ENCODE measurements at places on chromosomes 2 and 18.
A peak's percentile ranks its signal among the peaks of the same experiment; 100 is the strongest.

DNA sequence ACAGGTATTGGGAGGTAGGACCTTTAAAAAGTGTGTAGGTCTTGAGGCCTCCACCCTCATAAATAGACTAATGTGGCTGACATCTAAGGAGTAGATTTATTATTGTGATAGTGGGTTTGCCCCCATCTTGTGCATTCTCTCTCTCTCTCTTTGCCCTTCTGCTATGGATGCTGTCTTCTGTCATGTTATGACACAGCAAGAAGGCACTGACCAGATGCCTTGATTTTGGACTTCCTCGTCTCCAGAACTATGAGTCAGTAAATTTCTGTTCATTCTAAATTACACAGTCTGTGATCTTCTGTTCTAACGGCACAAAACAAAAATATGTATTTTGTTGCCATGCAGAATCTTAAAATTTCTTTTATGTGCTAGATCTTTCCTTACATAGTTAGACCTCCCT, 66.9 kb downstream of the ATAD2B start:
- no peak for DNase-seq

GRCh38 chr2:201441409-201441808, 9.8 kb downstream of the TRAK2 start:
- no peak for DNase-seq

GRCh38 chr2:98923244-98923940, 12.6 kb downstream of the CRACDL start:
- no peak for DNase-seq

- DNase-seq: no peak
Measured at GRCh38 chr2:16745466-16745865, 79.8 kb upstream of the CYRIA start.

- DNase-seq: peak; percentile 53
Measured at GRCh38 chr2:75403991-75404428, 156.7 kb downstream of the EVA1A start.

DNA sequence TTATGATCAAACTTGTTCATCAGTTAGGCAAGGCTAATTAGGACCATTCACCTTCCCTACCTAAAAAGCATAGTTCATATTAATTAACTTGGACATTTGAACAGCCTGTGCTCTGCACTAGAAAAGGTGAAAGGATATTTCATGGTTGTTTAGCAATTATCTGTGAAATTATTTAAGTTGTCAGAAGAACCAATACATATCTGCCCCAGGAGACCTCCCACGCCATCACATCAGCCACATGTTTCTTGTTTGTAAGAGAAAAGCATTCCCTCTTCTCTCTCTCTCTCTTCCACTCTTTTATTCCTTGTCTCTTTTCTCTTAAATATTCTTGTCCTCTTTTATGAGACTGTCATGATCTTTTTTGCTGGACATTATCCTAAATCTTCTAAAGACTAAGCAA, 282.0 kb upstream of the RND3 start:
- no peak for DNase-seq

DNA sequence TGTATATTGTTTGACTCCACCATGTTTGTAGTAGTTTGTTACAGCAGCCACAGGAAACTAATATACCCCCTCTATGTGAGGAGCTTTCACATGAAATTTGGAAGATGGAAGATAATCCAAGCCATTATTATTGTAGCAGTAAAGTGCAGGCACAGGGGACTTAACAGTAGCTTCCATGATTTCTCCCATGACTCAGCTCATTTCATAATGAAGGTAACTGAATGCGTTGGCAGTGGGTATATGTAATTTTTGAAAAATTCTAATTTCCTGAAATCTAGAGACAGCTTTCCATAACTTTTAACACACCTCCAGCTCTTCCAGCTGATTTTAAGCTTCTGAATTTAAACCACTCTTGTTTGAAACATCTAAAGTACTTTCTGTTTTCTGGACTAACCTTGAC, 181.2 kb downstream of the NR4A2 start:
- DNase-seq: no peak

- DNase-seq: peak; percentile 39
Measured at GRCh38 chr2:10161961-10162441, 39.5 kb downstream of the RRM2 start.

GRCh38 chr2:237444071-237444470, 30.1 kb upstream of the COL6A3 start:
- DNase-seq: no peak

DNA sequence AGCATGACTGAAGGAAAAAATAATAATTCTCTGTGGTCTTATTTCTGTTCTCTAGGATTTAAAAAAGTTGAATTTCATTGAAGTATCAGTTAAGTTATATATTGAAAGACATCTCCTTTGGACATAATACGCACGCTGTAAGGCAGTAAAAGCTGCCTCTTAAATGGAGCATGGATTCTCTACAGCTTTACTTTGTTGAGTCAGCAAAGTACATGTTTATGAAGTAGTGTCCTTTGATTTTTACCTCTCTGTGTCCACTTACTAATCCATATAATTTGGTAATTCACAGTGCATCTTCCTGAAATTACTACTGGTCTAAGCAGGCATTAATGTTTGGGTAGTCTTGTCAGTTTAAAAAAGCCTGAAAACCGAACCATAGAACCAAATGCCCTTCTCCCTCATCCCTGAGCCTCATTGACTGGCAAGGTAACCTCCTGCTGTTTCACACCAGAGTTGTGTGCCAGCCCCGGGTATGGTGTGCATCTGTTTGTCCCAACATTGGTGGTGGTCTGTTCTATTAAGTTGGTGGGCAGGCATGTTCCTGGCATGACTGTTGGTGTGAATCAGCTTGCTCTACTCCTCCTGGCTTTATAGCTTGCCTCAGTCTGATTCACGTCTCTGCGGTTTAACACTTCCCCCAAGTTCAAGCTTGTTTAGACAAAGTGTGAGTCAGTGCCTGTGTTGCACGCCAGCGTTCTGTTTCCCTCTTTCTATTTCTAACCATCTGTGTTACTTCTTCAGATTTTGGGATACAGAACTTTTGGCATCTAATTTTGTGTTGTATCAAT, 71.0 kb upstream of the ITM2C start:
- peak; percentile 96 for DNase-seq

GRCh38 chr2:177717831-177718618, 325.5 kb downstream of the AGPS start:
- DNase-seq: no peak

DNA sequence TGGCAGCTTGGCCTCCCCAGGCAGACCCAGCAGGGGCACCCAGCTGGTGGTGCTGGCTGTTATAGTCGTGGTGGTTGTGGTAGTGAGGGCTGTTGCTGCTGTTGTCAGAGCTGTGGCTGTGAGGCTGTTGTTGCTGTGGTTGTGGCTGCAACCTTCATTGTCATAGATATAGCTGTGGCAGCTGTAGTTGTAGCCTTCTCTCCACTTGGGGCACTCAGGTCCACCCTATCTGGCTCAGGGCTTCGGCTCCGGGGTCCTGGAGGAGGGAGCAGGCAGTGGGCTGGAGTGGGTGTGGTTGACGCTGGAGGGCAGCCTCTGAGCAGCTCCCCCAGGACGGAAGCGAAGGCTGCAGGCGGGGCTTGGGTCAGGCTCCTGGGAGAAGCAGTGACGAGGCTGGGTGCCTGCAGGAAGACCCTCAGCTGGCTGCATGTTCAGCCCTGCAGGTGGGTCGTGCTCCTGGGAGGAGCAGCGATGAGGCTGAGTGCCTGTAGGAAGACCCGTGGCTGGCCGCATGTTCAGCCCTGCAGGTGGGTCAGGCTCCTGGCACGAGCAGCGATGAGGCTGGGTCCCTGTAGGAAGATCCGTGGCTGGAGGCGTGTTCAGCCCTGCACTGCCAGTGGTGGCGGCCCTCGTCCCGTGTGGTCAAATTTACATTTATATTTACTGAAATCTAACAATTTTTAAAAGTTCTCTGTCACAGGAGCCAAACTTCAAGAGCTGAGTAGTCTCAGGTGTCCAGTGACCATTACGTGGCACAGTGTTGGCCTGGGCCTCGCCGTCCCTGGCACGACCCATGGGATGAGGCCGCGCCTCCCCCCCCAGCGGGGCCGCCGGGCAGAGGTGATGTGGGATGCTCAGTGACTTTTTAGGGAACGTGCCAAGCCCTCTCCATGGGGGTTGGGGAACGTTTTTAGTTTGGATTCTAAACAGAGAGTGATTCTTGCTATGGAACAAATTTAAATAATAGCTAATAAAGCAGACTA, 79.2 kb upstream of the PXDN start:
- DNase-seq: no peak

GRCh38 chr2:213149294-213149875, 2.0 kb downstream of the IKZF2 start:
- DNase-seq: no peak

DNA sequence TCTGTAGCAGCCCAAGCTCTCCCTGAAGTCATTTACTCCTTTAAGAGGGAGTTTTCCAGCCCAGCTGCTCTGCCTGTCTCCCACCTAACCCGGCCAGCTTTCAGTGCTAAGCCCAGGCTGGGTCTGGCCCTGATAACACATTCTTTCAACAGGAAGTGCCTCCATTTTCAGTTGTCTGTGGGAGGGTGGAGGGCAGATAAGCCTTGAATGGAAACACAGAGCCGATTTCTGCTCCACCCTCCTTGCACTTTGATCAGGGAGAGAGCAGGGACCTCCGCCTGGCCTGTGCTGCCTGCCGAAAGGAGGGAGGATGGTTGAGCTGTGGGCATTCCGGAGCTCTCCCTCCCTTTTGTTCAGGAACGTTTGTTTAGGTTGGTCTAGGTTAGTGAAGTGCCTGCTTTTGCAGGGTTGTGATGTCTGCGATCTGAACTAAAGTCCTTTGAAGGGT, 24.8 kb downstream of the GATA6 start:
- no peak for DNase-seq

GRCh38 chr2:28674062-28674712, 77.4 kb upstream of the PPP1CB start:
- no peak for DNase-seq

DNA sequence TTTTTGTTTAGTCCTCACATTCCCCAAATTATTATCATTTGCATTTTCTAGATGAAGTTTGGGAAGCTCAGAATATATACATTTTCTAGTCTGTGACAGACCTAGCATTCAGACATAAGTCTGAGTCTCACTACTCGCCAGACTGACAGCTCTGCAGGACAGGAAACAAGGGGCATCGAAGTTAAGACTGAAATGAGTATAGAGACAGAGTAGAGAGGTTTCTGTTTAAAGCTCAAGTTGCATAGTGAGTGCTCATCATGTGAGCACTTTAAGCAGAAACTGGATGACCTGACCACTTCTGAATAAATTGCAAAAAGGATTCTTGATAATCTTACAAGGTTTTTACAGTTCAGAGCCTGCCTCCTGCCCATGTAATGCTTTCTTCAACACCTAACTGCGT, 1.1 kb downstream of the HADHB start:
- peak; percentile 8 for DNase-seq

GRCh38 chr2:207151048-207151447, 14.7 kb downstream of the KLF7 start:
- DNase-seq: no peak

DNA sequence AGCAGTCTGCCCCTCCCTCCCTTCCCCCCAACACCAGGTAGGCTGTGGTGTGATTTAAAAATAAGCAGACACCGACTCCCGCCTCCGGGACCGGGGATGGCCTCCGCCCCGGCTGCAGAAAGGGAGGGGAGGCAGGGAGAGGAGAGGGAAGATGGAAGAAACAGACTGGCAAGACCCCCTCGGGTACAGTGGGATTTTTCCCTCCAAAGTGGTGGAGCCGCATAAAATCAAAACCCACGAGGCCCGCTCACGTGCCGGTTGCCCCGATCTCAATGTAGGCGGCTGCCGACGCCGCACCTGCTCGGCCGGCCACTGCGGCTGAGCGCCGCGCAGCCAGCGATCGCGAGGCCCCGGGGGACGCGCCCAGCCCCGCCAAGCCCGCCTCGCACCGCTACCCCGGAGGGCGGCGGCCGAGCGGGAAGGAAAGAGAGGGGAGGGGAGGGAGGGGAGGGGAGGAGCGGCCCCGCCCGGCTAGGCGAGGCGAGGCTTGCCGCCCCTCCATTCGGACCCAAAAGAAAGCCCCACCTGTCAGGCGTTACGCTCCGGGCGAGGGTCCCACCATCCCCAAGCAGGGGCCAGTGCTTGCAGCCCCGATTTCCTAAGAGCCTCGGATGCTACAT, 811 bp downstream of the ADD2 start:
- DNase-seq: peak; percentile 42

DNA sequence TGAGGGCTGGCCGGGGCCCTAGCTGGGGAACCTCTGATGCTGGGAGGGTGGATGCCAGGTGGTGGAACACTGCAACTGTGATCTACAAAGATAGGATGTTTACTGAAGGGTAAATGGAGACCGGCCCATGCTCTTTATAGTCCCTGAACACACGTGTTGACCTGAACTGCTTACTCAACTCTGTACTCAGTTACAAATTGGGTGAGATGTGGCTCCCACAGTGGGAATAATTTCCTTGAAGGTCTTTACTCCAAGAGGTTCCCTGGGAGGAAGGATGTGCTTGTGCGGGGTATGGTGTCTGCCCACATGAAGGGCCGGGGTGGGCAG, 254.1 kb downstream of the PRKCE start:
- no peak for DNase-seq

DNA sequence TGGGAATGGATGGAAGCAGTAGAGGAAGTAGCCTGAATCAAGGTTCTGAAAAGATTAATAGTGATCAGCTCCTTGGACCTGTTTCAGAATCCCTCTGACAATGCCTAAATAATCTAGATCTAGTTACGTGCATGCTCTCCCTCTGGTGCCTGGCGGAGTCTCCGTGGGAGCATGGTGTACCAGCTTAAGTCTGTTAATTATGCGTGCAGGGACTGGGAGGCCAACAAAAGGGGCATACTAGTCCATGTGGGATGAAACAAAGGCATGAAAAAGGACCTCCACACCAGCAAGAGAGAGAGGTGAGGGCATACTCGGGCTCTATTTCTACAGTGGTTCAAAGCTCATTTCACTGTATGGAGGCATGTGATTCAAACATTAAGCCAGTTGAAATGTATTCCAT, 200.3 kb downstream of the DPP4 start:
- no peak for DNase-seq

DNA sequence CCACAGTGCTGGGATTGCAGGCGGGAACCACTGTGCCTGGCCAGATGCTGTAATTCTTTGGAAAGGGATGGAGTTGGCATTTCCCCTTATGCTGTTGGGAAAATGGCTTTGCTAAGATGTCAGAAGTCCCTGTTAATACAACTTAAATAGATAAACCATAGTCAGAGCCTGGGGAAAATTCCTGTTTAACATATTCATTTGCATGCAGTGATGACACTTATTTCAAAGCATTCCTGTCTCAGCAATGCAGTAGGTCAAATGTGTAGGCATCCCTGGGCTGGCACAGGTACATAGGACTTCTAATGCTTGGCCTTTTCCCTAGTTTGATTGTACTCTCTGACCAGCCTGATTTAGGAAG, 38.6 kb downstream of the RAMP1 start:
- DNase-seq: no peak

- no peak for DNase-seq
Measured at GRCh38 chr2:188280811-188281222, 10.9 kb upstream of the GULP1 start.

Measured in A172 (cell line).